Stimulated activated CD8-positive, alpha-beta memory T cell treated with anti-CD3 and anti-CD28 coated beads, Interleukin-7, amount 100 ng/mL, for 1 hour (primary cell): ENCODE measurements at places on chromosomes 7 and 10.

DNA sequence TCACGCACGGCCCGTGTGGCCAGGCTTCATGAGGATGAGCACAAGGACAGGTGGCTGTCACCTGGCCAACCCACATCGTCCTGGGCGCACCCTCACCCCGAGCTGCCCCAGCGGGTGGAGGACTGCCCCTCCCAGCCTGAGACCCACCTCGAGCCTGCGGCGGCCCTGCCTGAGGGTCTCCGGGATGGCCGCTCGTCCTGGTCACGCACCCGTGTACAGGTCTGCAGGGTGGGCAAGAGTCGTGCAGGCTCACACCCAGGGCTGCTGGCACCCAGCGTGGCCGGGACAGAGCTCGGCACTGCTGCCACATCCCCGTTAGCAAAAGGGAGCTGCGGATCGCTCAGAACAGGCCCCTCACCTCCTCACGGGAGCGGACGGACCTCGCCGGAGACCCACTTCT, 14.4 kb upstream of the UTF1 start:
- DNase-seq, result no peak

- no peak for DNase-seq
These were observed 278.3 kb downstream of the KCNMA1 start for GRCh38 chr10:77359287-77359691.

DNA sequence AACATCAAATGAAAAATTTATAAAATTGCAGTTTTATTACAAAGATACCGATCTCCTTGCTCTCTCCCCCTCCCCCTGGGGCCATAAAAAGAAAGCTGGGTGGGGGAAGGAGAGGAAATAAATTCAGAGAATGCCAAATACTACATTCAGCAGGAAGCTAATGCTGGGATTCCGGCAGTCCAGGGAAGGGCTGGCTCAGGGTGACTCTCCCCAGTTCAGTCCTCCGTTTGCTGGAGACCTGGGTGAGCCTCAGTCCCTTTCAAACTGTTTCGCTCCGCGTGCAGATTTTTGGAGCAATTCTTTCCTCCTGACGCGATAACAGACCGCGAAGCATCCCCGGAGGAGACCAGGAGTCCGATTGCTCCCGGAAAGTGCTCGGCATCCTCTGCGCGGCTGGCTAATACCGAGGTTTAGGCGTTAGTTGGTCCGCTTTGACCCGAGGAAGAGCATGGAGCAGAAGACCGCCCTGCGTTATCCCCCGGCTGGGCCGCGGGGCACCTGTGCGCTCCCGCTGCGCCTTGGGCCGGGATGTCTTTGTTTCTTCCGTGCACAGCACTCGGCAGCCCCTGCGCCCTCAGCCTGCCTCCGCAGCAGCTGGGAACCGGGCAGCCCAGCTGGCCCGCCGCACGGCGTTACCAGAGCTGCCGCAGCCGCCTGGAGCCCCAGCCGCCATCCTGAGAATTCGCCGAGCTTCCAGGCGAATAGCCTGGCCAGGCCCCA, 3.9 kb upstream of the HOXA2 start:
- no peak for DNase-seq

DNA sequence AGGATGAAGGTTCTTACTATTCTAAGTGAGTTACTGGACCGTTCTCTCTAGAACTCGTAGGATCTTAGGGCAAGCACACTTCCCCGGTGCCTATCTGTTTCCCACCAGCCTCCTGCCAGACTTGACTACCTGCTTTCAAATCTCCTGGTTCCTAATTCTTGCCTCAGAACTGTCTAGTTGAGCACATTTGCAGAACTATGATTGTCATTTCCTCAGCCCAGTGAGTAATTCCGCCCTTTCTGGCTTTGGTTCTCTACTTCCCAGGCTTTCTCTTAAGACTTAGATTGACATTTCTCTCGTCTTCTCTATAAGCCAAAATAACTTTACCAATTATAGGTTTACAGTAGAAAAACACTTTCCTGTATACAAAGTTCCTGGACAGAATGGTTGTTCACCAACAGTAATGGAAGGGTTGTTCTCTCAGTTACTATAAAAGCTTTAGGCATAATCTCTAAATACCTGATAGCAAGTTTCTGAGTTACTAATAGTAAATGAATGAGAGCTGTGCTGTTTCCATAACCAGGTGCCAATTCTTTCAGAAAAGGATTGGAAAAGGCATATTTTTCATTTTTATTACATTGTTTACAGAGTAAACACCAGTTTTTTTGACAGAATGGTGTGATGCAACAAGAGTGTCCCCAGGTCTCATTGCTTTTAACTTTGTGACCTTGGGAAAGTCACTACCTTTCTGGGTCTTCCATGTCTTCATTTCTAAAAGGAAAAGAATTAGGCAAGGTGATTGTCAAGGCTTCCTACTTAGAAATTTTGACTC, 41.1 kb downstream of the PLEKHA8 start:
- DNase-seq, result no peak

- DNase-seq, result no peak
These were observed 6.5 kb downstream of the RGS10 start for GRCh38 chr10:119535837-119536507.

DNA sequence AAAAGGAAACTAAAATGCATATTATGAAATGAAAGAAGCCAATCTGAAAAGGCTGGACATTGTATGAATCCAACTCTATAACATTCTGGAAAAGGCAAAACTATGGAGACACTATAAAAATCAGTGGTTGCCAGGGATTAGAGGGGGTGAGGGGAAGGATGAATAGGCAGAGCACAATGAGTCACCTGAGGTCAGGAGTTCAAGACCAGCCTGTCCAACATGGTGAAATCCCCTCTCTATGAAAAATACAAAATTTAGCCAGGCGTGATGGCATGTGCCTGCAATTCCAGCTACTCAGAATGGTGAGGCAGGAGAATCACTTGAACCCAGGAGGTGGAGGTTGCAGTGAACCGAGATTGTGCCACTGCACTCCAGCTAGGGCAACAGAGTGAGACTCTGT, 324.8 kb upstream of the PHYHIPL start:
- DNase-seq, result no peak

DNA sequence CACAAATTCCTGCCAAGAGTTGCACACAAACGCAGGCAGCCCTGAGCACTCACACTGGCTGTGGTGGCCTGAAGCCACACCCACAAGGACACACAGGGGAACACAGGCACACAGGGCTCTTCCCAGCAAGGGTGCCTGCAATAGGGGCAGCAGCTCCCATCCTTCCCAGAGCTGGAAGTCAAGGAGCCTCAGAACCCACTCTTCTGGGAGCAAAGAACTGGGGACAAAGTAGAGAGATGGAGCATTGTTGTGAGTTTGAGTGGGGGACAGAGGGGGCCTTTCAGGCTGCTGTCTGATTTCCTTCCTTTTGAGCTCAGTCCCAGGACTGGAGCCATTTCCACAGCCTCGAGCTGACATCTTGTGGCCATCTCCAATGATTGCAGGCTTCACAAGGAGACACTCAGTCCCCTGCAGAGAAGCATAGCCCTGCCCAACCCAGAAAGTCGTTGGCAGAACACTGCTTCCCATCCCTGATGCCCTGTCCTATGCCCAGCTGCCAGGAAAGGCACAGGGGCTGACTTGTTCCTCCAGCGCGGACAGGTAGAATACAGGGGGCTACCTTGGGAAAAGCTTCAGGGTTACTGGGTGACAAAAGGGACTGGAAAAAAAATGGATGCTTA, 34.4 kb upstream of the SLF2 start:
- no peak for DNase-seq

GRCh38 chr10:97384156-97384555, 17.0 kb downstream of the RRP12 start:
- DNase-seq, result no peak

DNA sequence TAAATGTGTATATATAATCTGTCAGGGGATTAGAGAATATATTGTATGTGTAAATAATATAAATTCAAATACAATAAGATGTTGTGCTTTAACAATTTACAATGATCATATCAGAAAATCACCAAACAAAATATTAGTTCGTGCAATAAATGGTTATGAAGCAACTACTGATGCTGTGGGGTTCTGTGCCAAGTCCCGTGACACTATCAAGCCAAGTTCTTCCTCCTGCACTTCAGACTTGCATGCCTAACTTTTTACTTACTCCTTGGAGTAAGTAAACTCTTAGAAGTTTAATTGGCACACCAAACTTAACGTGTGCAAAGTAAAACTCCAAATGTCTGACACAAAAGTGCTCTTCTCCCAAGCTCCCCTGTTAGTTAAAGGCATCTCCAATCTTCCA, 26.5 kb upstream of the TMEM254 start:
- DNase-seq, result no peak

GRCh38 chr7:604001-604883, 84.6 kb upstream of the PDGFA start:
- peak; percentile 91 for DNase-seq

DNA sequence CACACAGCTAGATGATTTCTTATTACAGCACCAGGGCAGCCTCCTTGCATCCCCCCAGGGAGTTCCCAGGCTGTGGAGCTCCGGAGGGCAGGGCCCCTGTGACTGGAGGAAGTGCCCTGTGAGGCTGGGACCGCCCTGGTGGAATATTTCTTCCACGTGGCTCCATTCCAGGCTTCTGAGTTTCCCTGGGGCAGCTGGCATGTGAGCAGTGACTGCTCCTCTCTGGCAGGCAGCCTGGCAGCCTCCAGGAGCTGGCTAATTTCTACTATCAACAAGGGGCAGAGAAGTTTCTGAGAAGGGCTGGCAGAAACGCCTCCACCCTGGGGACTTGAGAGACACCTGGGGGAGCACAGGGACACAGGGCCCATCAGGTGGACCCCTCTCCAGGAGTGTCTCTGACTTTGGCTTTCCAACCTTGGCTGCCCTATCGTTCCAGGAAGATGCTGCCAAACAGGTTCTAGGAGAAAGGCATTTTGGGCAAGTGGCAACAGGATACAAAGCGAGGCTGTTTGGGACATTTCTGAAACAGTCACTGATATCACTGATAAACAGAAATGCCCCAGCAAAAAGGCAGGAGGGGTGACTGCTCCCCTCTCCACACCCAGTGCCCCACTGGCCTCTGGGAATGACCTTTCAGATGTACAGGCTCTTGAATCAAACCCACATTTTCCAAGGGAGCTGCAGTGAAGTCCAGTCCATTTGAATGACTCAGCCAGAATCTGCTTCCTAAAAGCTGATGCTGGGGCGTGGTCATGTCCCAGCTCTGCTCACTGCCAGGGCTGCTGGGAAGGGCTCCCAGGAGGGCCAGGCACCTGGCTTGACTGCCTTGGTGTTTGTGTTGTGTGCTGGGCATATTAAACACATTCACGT, 16.1 kb downstream of the MYOF start:
- DNase-seq, result no peak

DNA sequence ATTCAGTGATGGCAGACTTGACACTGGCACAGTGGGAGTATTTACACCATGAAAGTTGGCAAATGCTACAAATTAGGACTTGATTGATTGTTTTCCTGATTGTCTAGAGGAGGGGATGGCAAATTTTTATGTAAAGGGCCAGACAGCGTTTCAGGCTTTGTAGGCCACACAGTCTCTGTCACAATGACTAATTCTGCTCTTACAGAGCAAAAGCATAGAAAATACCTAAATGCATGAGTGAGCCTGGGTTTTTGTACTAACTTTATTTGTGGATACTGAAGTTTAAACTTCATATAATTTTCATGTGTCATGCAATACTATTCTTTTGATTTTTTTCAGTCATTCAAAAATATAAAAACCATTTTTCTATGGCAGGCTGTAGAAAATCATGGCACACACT, 9.0 kb upstream of the ARMS2 start:
- no peak for DNase-seq

DNA sequence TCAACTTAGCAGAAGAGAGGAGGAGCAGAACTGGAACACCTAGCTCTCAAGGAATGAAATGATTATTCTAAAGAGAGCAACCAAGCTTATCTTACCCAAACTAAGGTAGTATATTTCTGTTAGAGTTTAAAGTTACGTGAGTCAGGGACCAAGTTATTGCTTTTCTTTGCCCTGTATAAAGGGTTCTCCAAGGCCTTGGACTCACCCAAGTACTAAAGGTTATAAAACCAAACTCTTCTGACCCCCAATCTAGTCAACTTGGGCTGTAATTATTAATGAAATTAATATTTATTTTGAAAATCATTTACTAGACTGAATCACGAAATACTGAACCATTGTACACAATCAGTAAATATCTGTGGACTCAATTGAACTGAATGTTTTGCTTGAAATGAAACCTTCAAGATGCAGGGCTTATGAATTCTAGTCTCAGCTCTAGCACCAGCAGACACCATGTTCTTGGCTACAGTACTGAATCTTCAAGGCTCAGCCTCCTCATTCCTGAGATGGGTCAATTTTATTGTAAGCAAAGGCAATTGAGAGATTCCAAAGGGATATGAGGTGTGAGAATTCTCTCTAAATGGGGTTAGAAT, 1.8 kb upstream of the CYP2C19 start:
- DNase-seq, result no peak

GRCh38 chr10:131315344-131315743, 3.8 kb upstream of the TCERG1L start:
- DNase-seq, result no peak

DNA sequence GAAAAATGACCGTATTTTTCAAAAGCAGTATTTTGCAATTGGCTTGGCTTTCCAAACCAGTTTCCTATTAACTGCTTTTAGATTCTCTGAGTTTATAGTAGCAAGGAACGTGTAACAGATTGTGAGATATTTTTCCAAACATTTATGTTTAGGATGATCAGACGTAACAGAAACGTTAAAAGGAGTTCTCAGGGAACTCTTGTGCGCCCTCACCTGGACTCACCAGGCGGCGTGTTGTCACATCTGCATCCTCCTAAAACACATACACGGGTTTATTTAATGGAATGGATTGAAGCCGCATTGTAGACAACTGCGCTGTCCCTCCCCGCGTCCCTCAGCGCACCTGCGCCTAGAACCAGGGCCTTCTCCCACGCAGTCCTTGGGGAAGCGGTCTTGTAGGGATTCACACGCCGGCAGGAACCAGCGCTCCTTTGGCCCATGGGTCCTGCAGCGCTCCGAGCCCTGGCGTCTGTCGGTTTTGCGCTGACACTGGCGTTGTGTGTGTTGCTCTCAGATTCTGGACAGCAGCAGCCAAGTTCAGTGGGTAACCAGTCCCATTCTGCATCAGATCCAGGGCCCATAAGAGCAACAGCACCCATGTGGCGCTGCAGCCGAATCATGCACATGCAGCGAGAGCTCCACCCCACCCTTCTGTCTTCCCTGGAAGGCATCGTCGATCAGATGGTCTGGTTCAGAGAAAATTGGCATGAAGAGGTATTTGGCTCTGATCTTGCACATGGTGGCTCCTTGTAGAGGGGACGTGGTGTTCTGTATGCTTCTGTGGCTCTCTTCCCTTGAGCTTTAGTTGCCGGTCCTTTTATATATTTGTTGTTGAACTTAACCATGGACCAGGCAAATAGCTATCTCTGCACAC, 114.9 kb downstream of the TRRAP start:
- no peak for DNase-seq

GRCh38 chr10:117997673-117998072, 49.1 kb downstream of the RAB11FIP2 start:
- DNase-seq, result no peak

- no peak for DNase-seq
These were observed 130.7 kb downstream of the SAMD9 start for GRCh38 chr7:92987095-92987494.

GRCh38 chr10:30600005-30600404, 29.5 kb downstream of the LYZL2 start:
- DNase-seq, result no peak

GRCh38 chr7:144812379-144813283, 23.2 kb downstream of the TPK1 start:
- no peak for DNase-seq
